ENCODE measurements at places on chromosomes 6 and 20.

DNA sequence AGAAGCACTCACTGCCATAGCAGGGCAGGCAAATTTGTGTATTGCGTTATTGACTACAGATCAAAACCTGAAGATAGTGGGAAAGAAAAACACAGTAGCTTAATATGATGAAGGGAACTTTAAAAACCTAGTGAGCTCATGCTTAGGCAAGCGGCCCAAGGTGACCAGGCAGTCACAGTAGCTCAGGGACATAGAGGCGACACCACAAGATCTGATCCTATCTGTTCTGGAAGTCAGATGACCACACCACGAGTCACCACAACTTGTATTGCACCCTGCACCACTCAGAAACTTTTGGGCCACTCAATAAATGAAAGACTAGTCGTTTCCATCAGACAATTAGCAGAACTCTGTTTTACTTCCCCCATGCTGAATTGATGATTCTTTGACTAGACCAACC, 4.9 kb downstream of the CLIC5 start:
- no peak for DNase-seq

GRCh38 chr20:34427331-34427730, 64.3 kb downstream of the ITCH start:
- DNase-seq = no peak

DNA sequence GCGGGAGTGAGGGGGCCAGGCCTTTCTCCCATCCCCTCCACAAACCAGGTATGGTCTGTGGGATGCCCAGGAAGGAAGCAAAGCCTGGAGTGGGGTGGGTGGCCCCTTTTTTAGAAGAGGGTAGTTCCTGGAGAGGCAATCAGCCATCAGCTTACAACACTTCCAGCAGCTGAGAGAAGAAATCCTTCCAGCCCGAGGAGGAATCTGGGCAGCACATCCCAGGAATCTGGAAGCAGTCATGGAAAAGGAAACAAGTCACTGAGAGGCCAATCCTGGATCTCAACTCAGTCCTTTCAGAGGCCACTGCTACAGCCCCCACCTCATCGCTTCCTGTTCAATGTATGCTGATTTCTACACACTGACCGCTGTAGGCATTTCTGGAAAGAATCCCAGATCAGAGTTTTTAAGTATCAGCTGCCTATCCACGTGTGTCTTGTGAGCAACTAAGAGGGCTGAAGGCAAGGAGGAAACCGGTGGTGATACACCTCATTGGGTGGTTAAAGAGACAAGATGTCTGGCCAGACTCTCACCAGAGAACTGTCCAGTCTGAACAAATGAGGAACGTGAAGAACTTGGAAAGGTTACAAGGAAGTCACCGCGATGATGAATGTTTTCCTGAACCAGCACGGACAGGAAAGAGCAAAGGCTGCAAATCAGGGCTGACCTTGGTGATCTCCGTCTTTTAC, 92.9 kb upstream of the SHLD1 start:
- no peak for DNase-seq

DNA sequence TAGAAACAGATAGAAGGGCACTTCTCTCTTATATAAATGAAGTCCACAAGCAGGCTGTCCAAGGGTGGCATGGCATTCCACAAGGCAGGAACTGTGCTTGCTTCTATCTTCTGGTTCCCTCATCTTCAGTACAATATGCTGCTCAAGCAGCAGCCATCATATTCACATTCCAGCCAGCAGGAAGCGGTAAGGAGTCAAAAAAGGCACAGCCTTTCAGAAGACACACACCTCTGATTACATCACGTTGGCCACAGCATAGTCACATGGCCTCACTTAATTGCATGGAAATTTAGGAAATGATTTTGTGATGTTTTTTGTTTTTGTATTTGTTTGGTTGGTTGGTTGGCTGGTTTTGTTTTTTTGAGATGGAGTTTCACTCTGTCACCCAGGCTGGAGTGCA, 19.0 kb downstream of the REM1 start:
- no peak for DNase-seq
